GM03348 (cell line): ENCODE measurements at places on chromosomes 16 and 17.

GRCh38 chr16:85715169-85716021 is 26.6 kb upstream of the GINS2 start:
- no peak for DNase-seq

- no peak for DNase-seq
Observed at GRCh38 chr17:49730785-49731434, 23.1 kb upstream of the SLC35B1 start.

GRCh38 chr17:74842599-74843351 is 16.9 kb downstream of the GRIN2C start:
- peak; percentile 94 for DNase-seq

GRCh38 chr16:30439720-30440348 is 5.8 kb downstream of the SEPHS2 start:
- no peak for DNase-seq

- no peak for DNase-seq
Observed at GRCh38 chr16:2194166-2194834, 2.1 kb downstream of the CASKIN1 start.

DNA sequence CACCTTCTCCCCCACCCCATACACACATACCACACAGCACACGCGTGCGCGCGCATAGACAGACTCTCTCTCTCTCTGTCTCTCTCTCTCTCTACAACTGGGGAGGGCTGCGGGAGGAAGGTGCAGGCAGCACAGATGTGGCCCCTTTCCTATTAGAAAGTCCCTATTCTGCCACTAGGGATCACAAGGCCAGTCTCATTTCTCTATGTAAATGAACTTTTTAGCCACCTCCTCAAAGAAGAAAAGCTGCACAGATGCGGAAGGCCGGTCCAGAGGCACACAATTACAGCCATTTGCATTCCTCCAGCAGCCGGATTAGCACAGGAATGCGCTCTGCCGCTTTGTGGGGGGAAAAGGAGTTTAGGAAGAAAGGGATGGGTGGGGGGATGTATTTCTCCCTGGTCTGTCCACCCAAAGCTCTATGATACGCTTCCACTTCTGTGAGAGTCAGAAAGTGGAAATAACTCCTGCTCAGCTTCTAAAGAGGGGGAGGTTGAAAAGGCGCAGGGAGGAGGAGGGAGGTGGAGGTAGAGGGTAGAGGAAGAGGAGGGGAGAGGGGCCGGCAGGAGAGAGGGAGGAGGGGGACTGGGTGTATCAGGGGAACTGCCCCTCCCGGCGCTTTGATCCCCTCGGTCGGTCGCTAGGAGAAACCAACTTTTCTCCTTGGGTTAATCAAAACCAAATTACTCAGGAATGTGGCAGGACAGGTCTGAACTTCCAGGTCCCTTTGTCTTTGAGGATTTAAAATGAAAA is 11.7 kb downstream of the ZFHX3 start:
- DNase-seq: no peak

GRCh38 chr17:79937391-79938335 is 98.0 kb downstream of the TBC1D16 start:
- DNase-seq: no peak

GRCh38 chr16:69794486-69794885 is 32.4 kb downstream of the WWP2 start:
- no peak for DNase-seq

DNA sequence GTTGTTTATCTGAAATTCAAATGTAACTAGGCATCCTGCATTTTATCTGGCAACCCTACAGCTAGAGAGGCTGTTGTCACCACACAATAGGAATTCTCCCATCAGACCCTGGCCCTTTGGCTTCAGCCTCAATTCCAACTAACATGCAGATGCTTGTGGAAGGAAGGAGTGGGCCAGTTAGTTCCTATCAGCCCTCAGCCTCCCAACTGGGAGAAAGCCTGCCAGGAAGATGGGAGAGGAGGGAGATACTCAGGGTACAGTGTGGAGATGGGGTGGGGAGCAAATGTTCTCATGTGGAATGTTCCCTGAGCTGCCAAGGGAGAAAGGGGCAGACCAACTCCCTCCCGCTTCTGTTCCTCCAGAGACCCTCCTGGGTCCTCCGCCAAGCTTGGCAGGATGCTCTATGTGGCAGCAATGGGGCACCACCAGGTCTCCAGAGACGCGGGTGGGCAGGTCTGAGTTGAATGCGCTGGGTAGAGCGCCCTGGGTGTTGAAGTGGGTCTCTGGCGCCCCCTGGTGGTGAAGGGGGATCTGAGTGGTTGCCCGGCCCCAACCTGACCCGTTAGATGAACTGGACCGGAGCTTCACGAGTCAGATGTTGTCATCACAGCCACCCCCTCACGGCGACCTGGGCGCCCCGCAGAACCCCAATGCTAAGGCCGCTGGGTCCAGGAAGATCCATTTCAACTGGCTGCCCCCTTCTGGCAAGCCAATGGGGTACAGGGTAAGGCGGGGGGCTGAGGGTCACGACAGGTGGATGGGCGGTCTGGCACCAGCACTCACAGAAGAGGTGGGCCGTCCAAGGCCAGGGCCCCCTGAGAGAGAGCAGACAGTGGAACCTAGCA is 15.2 kb downstream of the GALK1 start:
- DNase-seq: peak; percentile 93

GRCh38 chr17:48064638-48065037 is 16.5 kb downstream of the NFE2L1 start:
- DNase-seq: no peak

DNA sequence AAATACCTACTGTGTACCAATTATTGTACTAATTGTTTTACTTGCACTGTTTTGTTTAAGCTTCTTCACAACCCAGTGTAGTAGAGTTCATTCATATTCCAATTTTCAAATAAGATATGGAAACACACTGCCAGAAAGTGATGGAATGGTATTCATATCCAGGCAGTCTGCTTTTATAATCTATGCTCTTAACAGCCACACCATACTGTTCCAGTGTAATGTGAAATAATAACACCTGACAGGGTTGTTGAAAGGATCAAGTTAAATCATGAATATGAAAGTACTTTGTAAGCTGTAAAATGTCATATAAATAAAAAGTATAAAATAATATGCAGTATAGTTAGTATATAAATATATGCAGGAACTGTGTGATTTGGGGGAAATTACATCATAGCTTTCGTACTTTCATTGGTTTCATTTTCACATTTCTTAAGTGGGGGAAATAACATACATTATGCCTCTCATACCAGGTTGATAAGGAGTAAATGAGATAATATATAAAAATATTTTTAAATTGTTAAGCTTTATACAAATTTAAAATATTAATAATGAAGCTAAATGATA is 230.8 kb downstream of the TANC2 start:
- DNase-seq: no peak

GRCh38 chr17:77146882-77147281 is 6.1 kb downstream of the SEC14L1 start:
- no peak for DNase-seq

- DNase-seq: no peak
Observed at GRCh38 chr17:17950806-17951205, 21.4 kb downstream of the TOM1L2 start.

DNA sequence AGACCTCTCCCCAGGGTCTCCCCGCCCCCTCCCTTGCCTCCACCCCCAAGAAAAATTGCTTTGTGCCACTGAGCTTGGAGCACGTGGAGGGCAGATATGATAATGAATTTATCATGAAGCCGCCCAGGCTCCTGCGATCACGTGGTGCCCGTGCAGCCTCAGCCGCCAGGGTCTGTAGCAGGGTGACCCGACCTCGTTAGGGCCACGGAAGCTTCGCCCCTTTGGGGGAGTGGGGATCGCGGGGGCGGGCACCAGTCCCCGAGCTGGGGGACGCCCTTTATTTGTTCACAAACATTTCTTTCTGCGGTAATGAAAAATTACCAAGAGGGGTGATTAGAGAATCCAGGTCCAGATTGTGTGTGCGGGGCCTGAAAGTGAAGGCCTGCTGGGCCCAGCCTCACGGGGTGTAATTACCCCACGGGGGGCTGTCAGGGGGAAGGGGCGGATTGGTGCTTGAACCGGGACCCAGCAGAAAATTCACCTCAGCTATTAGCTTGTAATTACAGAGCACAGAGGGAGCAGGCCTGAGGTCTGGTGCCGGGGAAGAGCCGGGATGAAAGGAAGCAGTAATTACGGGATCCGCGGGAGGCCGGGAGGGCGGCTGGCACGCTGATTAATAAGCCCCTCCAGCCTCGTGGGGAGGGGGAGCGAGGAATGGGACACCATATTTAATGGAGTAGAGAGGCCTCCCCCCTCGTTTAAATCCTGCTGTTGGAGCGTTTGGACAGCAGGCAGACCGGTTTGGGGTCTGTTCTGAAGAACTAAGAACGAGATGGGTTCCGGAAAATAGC is 13.3 kb downstream of the GSE1 start:
- no peak for DNase-seq

- no peak for DNase-seq
Observed at GRCh38 chr16:87541872-87542234, 49.0 kb upstream of the ZCCHC14 start.

DNA sequence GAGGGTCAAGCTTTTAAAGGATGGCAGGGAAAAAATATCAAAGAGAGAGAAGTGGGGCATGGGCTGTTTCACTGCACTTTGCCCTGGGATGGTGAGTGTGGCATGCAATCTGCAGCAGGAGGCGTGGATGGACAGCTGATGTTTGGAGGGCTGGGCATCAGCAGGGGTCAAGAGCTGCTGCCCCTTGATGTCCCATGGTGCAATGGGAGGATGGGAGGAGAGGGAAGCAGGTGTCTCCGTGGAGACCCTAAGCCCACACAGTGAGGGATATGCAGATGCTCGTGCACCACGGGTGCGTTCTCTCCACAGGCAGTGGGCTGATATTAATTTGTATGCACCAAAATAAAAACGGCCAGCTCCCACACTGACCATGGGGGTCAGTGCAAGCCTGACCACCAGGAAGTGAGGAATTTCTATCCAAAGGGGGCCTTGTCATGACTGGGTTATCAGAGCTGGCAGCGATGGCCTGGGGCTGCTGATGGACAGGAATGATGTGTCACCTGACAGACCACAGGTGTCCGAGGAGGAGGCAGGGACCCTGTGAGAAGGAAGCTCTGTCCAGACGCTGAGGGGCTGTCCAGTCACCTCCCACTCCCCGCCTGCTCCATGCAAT is 183.6 kb downstream of the IRF8 start:
- no peak for DNase-seq

DNA sequence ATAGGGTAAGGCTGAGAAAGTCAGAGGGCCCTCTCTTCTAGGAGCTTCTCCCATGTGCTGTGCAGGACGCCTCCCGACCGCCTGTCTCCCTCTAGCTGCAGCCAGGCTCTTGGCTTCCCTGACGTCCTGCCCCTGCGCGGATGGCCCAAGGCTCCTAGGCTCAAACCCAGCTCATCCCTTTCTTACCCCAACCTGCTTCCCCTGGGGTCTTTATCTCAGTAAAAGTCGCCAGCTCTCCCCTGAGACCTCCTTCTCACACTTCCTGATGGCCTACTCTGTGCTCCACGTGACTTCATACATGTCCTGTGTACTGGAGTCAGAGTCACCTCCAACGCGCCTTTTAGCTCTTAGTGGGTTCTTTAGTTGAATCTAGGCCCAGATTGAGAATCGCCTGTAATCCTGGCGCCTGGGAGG is 1.1 kb upstream of the ZNF747 start:
- peak; percentile 84 for DNase-seq

- no peak for DNase-seq
Observed at GRCh38 chr16:79347277-79347676, 253.3 kb downstream of the MAF start.

GRCh38 chr16:57976331-57976796 is 5.4 kb upstream of the CNGB1 start:
- peak; percentile 43 for DNase-seq

DNA sequence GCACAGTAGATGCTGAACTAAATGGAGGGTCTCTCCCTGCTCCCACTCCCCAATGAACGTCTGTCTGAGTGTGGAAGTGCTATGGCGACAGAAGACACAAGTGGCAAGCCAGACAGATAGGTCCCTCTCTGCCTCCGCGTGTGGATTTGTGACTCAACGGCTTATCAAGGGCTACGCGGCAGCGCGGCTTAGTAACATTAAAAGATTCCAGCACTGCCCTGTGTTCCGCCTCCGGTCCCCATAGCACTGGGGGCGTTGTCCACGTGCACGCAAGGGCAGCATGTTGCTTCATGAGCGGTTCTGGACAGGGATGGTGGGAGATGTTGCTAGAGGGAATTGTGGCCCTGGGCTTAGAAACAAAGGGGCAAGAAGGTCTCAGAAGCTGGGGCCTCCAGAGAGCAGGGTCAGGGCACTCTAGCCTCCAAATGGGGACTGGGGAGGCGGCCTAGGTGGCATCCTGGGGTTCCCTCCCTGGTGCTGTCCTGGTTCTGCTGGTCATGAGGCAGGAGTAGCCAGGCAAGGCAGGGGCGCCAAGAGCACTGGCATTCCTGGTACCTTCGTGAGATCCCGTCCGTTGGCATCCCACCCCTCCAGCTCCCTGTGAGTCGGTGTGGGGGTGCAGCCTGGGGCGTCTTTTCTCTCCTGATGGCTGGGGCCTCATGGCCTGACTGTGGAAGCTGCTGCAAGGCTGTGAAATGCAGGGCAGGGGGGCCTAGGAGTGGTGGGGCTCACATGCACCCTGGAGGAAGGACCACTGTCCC is 9.1 kb downstream of the CRHR1 start:
- DNase-seq: no peak

GRCh38 chr17:63438092-63439051 is 7.7 kb downstream of the CYB561 start:
- no peak for DNase-seq

DNA sequence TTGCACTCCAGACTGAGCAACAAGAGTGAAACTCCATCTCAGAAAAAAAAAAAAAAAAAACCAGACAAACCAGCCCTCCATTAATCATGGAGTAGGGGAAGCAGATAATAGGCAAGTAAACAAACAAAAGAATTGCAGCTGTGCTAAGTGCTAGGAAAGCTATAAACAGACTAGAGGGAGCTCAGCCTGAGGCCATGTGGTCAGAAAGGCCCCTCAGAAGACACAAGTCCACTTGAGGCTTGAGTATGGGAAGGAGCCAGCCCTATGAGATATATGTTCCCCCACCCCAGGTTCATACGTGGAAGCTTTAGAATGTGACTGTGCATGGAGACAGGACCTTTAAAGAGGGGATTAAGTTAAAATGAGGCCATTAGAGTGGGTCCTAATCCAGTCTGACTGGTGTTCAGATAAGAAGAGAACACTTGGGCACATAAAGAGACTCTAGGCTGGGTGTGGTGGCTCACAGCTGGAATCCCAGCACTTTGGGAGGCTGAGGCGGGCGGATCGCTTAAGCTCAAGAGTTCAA is 132.6 kb upstream of the NOL11 start:
- no peak for DNase-seq

GRCh38 chr17:57808882-57809281 is 41.0 kb downstream of the MRPS23 start:
- no peak for DNase-seq

DNA sequence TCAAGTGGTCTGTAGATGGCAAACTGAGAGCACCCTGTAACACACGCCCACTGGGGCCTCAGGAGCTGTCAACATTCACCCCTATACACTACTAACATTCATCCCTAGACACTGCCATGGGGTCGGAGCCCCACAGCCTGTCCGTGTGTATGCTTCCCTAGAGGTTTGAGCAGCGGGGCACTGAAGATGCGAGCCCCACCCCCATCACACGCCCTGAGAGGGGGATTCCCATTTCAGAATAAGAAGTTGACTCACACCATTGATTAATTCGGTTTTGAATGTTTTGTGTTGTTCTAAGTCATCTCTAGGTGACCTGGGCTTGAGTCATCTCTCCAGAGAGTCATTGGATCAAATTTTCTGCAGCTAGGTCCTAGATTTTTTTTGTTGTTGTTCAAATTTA is 37.3 kb upstream of the MMD start:
- DNase-seq: peak; percentile 32
